ENCODE measurements at places on chromosomes 1 and 21.

DNA sequence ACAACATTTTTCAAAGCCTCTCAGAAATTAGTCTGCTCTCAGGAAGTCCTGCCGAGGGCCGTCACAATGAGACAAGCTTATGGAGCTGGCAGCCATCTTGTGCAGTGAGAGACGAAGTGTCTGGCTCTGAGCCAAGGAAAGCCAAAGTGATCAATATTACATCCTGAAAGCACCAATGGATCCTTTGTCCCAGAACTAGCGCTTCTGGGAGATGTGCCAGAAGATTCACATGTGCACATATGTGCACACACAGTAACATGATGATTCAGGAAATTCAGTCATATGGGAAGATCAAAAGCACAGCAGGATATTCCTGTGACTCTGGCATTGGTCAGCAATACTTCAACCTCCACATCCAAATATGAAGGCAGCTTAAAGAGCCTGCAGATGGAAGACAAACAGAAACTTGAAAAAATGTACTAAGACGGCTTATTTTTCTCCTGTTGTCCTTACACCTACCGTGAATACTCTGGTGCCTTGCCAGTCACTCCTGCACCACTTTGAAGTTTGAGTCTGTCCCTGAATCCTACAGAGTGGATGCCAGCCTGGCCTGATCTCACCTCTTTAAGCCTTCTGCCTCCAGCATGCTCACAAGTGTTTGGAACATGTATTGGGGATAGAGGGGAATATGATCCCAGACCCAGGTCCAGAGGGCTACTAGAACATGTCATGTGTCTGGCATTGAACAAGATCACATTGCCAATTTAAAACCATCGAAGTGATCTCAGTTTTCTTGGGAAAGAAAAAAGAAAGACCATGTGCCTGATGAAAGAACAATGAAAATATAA, 44.5 kb upstream of the PRRX1 start:
- no peak for DNase-seq

- DNase-seq = no peak
Measured at GRCh38 chr21:31618696-31619430, 40.6 kb upstream of the SOD1 start.

GRCh38 chr1:51916587-51917405, 38.3 kb upstream of the NRDC start:
- DNase-seq = no peak

DNA sequence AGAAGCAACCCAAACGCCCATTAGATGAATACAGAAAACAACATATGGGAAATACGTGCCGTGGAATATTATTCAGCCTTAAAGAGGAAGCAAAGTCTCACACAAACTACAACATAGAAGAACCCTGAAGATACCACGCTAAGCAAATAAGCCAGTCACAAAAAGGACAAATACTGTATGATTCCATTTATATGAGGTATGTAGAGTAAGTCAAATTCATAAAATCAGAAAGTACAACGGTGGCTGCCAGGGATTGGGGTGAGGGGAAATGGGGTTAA, 54.2 kb downstream of the SIPA1L2 start:
- DNase-seq = no peak

DNA sequence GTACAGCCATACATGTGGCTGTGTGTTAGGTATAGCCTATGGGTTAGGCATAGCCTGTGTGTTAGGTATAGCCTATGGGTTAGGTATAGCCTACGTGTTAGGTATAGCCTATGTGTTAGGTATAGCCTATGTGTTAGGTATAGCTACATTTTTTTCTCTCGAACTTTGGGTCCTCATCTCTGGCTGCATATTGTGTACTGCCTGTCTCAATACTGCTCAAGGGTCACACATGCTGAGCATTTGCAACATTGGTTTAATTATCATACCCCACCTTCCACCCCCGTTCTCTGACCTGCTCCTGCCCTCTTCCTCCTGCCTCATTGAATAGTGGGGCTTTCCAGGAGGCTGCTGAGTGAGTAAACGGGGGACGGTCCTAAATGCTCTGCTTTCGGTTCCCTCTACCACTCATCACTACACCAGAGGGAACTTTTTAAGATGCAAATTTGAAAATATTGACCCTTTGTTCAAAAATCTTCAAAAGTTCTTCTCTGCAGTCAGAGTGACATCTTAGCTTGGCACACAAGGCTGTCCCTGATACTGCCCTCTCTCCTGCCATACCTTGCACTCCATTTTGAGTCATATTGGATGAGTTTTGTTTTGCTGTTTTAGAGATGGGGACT, 17.8 kb downstream of the OR2B11 start:
- no peak for DNase-seq

DNA sequence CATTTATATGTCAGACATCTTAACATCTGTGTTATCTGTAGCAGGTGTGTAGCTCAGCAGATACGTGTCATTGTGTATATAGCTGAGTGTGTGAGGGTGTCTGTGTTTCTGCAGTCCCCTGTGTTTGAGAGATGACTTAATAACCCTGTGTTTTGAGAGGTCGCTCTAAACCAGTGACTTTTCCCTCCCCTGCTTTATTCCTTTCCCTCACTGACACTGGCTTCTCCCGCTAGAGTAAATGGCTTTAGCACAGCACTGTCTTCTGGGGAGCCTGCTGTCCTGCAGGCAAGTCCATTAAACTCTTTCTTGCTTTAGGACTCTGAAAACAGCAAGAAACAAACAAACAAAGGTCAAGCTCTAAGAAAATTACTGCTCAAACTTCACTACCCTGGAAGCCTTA, 53.0 kb downstream of the VANGL1 start:
- DNase-seq = no peak

DNA sequence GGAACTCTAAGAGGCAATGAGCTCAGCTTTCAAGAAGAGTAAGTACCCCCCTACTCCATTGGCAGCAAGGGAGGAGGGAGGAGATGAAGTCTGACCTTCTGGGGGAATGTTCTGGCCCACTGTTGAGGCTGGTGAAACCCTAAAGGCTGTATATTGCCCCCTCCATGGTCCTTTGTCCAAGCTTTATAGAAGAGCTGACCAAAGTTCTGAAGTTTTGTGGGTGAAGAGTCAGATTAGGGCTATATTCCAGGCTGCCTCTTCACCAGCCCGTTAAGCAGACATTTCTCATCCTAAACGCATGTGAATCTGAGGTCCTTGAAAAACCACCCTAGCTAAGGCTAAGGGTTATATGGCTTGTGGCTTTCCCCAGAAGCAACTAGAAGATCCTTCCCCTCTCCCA, 1.4 kb downstream of the C1orf94 start:
- DNase-seq = no peak

- no peak for DNase-seq
Measured at GRCh38 chr1:8352471-8352845, 34.5 kb downstream of the SLC45A1 start.

DNA sequence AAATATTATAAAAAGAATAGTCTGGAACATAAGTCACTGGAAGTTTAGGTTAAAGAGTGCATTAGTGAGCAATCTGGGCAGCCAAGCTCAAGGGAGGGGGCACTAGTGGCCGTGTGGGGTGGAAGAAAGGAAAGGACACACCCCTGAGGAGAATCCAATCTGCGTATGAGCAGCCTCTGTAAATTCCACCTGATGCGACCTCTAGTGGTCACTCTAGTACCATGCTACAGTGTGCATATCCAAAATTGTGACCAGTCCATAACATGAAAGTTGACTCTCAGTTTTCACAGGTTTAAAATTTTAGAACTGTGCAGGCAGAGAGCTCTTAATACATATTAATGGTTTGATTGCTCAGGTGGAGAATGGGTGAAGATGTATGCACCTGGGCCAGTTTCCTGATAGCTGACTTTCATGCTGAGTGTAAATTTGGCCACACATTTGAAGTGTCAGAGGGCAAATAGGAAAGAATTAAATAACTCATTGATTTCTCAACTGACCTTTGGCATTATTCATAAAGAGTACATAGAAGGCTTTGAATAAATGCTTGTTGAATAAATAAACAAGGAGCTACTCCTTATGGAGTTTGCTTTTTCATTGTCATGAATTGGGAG, 105.9 kb upstream of the C21orf91 start:
- DNase-seq = peak; percentile 28

DNA sequence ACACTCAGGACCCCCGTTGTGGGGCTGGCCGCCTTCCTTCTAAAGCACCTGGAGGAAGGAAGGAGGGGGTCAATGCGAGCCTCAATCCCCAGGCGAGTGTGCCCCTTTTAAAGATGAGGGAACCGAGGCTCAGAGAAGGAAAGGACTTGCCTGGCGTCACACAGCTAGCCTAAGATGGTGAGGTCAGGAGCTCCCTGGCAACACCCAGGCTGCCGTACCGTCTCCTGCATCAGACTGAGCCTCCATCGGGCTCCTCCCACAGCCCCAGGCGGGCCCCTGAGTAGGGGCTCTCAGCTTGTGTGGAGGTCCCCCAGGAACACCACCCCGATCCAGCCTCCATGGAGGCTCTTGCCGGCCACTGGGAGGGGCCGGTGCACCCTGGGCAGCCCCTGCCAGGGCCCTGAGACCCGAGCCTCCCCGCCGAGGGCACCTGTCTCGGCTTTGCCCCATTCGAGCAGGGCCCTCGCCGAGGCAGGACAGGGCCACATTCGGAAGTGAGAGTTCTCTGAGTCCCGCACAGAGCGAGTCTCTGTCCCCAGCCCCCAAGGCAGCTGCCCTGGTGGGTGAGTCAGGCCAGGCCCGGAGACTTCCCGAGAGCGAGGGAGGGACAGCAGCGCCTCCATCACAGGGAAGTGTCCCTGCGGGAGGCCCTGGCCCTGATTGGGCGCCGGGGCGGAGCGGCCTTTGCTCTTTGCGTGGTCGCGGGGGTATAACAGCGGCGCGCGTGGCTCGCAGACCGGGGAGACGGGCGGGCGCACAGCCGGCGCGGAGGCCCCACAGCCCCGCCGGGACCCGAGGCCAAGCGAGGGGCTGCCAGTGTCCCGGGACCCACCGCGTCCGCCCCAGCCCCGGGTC, at the start of gene AIRE:
Gene AIRE (plus strand): TSS at position 739 of the 855 bp plus-strand sequence. CDS start 131 bp downstream, outside the sequence.
- no peak for DNase-seq

DNA sequence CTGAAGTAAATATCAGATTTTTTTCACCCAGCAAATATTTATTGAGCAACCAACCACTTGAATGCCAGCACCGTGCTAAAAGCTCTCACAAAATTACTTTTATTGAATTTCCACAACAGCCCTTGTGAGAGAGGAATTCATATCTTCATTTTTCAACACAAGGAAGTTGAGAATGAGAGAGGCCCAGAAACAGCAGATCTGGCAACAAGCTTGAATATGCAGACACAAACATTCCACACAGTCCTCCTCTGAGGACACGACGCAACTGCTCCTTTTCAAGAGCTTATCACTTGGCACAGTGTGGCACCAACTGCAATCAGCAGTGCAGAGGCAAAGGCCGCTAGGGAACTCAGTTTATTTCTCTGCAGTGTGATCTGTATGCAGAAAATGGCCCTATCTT, 32.2 kb upstream of the IFNAR2 start:
- no peak for DNase-seq

GRCh38 chr1:26923711-26924110, 2.2 kb downstream of the NUDC start:
- no peak for DNase-seq

- DNase-seq = peak; percentile 4
Measured at GRCh38 chr1:214747050-214747635, 144.1 kb downstream of the CENPF start.

DNA sequence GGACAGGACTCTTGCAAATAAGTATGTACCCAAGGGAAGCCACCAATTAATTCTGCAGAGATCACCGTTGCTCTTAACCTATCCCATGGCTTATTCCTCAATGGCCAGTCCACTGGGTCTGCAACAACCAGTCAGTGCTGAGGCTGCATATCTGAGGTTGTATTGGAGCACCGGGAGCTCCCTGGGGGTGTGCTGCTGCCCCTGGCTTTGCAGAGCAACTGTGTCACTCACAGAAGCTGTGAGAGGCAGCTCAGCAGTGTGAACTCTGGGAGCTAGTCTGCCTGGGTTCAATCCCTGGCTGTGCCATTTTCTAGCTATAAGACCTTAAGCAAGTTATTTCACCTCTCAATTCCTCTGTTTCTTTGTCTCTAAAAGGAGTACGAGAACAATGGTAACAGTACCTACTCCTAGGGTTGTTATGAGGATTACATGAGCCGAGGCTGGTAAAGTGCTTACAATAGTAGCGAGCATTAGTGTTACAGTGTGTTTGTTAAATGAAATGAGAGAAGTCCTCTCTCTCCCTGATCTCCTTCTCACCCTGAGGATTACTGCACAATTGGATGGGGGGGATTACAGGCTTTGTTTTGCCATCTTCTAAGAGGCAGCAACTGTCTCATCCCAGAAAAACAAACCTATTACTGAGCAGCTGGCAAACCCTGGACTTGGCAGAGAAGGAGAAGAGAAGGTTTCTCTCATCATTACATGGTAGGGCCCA, 3.6 kb downstream of the RXRG start:
- no peak for DNase-seq

- DNase-seq = peak; percentile 14
Measured at GRCh38 chr1:119987112-119987511, 82.3 kb downstream of the NOTCH2 start.

- DNase-seq = no peak
Measured at GRCh38 chr1:41842993-41843755, 75.5 kb downstream of the HIVEP3 start.

- no peak for DNase-seq
Measured at GRCh38 chr1:164760569-164760968, 201.6 kb downstream of the PBX1 start.

- DNase-seq = no peak
Measured at GRCh38 chr1:196193896-196194559, 414.2 kb downstream of the KCNT2 start.

- DNase-seq = no peak
Measured at GRCh38 chr1:225424562-225425200, 3.2 kb downstream of the LBR start.

DNA sequence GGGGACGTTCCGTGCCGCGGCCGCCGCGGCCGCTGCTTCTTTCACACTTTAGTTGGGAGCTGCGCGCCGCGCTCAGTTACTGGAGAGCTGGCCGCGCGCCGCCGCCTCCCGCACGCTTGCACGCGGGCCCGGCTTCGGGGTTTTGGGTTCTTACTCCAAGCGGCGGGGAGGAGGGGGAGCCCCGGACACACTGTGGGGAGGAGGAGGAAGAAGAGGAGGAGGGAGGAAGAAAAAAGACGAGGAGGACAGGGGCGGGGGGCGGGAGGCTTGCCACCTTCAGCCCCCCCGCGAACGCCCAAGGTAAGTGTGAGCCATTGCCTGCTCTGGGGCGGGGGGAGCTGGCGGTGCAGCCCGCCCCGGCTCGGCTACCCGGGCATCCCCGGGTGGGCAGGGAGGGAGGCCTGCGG, 243 bp downstream of the C1orf21 start:
- DNase-seq = no peak

GRCh38 chr1:89221341-89221740, 22.6 kb upstream of the GBP4 start:
- no peak for DNase-seq

DNA sequence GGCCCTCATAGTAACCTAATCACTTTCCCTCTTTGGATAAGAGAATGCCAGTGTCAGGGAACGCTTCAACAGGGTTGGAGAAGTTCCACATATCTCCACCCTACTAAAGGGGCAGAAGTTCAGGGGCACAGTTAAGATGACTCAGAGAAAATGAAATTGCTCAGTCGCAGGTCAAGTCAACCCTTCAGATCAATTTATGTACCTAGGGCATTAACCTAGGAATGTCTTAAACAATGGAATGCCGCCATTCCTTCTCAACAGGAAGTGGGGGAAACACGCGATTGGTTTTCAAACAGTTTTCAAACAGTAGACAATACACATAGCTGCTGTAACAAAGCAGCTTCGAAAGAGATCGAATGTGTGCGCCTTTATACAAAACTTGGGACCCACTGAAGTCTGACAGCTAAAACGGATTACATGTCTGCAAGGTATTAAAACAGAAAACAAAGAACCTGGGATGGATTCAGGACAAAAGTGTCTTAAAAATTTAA, 897 bp downstream of the SLC25A24 start:
- DNase-seq = peak; percentile 51

GRCh38 chr1:29417147-29417858, 181.0 kb downstream of the PTPRU start:
- DNase-seq = no peak

GRCh38 chr1:246629030-246629429, 62.8 kb downstream of the CNST start:
- no peak for DNase-seq

Measured in Caki2 (cell line).